ENCODE measurements at places on chromosomes 16 and 17. TPM values are rescaled to one million over a fixed set of nuclear protein-coding genes. Genes with fewer than 3 reads are reported as not detected.
A peak's percentile ranks its signal among the peaks of the same experiment; 100 is the strongest.

DNA sequence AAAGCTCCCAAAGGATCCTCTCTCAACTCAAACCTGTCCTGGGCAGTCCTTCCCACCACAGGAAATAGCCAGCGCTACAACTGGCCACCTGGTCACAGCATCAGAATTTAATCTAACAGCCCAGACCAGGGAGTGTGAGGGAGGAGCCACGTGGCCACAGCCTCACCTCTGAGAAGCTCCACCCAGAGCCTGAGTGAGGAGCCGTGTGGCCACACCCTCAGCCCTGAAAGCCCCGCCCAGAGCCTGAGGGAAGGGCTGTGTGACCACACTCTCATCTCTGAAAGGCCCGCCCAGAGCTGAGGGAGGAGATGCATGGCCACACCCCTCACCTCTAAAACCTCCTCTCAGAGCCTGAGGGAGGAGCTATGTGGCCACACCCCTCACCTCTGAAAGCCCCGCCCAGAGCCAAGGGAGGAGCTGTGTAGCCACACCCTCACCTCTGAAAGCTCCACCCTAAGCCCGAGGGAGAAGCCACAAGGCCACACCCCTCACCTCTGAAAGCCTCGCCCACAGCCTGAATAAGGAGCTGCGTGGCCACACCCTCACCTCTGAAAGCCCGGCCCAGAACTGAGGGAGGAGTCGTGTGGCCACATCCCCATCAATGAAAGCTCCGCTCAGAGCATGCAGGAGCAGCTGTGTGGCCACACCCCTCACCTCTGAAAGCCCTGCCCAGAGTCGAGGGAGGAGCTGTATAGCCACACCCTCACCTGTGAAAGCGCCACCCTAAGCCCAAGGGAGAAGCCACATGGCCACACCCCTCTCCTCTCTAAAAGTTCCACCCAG is 28.6 kb downstream of the SLC38A8 start:
- no peak overlapping the region for H3K4me3 ChIP-seq
- H3K27ac ChIP-seq = no peak overlapping the region
- no peaks in the 10 kb centered on the region for H3K27me3 ChIP-seq
- no peaks in the 10 kb centered on the region for H3K36me3 ChIP-seq

- no peak overlapping the region for H3K4me3 ChIP-seq
- H3K4me1 ChIP-seq = no peaks in the 10 kb centered on the region
- no peaks in the 10 kb centered on the region for H3K36me3 ChIP-seq
- H3K27ac ChIP-seq = no peak overlapping the region
- no peak for DNase-seq
These were observed 89.1 kb upstream of the HS3ST3A1 start for GRCh38 chr17:13690806-13691205.

DNA sequence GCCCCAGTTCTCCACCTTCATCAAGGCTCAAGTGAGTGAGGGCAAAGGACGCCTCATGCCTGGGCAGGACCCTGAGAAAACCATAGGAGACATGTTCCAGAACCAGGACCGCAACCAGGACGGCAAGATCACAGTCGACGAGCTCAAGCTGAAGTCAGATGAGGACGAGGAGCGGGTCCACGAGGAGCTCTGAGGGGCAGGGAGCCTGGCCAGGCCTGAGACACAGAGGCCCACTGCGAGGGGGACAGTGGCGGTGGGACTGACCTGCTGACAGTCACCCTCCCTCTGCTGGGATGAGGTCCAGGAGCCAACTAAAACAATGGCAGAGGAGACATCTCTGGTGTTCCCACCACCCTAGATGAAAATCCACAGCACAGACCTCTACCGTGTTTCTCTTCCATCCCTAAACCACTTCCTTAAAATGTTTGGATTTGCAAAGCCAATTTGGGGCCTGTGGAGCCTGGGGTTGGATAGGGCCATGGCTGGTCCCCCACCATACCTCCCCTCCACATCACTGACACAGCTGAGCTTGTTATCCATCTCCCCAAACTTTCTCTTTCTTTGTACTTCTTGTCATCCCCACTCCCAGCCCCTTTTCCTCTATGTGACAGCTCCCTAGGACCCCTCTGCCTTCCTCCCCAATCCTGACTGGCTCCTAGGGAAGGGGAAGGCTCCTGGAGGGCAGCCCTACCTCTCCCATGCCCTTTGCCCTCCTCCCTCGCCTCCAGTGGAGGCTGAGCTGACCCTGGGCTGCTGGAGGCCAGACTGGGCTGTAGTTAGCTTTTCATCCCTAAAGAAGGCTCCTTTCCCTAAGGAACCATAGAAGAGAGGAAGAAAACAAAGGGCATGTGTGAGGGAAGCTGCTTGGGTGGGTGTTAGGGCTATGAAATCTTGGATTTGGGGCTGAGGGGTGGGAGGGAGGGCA is 9.7 kb downstream of the FKBP10 start:
- H3K4me3 ChIP-seq = no peak overlapping the region
- H3K36me3 ChIP-seq = no peaks in the 10 kb centered on the region
- H3K27me3 ChIP-seq = no peaks in the 10 kb centered on the region
- DNase-seq = no peak
- no peaks in the 10 kb centered on the region for H3K4me1 ChIP-seq

DNA sequence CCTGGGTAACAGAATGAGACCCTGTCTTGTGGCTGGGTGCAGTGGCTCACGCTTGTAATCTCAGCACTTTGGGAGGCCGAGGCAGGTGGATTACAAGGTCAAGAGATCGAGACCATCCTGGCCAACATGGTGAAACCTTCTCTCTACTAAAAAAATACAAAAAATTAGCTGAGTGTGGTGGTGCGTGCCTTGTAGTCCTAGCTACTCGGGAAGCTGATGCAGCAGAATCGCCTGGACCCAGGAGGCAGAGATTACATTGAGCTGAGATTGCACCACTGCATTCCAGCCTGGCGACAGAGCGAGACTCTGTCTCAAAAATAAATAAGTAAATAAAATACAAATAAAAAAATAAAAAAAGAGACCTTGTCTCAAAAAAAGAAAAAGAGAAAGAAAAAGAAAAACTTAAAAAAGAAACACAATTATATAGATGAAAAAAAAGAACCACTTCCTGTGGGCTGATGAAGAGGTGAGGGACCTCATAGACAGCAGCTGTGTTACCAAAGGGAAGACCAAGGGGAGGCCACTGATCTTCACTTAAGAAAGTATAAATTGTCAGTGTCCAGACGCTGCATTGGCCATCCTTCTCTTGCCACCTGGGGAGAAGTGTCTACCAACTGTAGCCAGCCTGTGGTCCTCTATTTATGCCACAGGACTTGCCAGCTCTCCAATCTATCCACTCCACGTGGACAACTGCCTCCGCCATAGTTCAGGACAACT is 24.4 kb upstream of the SMG1 start:
- no peaks in the 10 kb centered on the region for H3K27me3 ChIP-seq
- no peak overlapping the region for H3K4me3 ChIP-seq
- H3K36me3 ChIP-seq = no peaks in the 10 kb centered on the region
- H3K27ac ChIP-seq = peak overlapping the region; percentile 68
- DNase-seq = peak; percentile 34

DNA sequence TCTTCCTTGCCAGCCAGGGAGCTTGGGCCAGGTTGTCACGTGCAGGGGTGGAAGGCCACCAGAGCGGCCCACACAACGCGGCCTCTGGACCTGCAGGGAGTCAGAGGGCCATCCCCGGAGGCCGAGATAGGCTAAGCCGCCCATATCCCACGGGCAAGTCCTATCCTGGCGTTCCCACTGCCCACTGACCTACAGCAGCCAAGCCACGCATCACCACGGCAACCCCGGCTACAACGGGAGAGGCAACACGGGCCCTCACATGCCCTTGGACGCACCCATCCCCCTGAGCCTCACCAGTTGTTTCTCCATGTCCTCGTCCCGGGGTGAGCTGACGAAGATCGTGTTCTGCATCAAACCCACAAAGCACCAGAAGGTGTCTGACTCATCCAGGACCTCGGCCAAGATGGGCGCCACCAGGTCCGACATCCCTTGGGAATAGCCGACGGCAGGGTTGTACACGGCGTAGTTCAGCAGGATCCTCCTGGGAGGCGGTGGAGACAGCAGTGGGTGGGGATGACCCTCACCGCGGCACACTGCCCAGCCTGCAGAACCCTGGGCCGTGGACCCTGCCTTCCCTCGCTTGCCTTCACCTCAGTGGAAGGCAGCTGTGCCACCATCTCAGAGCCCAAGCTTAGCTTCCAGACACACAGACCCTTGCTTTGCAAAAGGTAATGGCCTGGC is 88.2 kb downstream of the TBC1D16 start:
- H3K27me3 ChIP-seq = no peaks in the 10 kb centered on the region
- H3K27ac ChIP-seq = peak overlapping the region; percentile 11
- H3K36me3 ChIP-seq = no peaks in the 10 kb centered on the region
- no peak overlapping the region for H3K4me3 ChIP-seq
- H3K4me1 ChIP-seq = peaks cover 17% of the 10 kb centered on the region

DNA sequence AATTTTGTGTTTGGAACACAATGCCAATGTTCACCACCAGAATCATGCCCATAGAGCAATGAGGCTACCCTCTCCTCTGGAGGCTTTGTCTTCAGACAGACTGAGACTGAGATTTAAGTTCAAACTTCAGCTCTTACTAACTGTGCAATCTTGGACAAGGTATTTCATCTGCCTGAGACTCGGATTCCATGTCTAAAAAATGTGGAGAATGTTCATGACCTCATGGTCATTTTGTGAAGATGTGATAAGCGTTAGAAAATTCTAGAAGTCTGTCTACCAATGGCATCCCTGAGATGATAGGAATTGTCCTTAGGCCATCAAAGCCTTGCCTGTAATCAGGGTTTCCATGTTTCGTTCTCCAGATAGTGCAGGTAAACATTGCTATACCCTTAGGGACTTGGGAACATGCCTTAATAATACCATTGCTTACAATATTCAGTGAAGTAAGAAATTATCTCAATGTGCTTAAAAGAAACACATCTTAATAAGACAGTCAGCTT is 388.2 kb upstream of the MAF start:
- H3K36me3 ChIP-seq = no peaks in the 10 kb centered on the region
- H3K27ac ChIP-seq = no peak overlapping the region
- H3K27me3 ChIP-seq = no peaks in the 10 kb centered on the region
- no peak overlapping the region for H3K4me3 ChIP-seq
- no peaks in the 10 kb centered on the region for H3K4me1 ChIP-seq

- H3K27ac ChIP-seq = no peak overlapping the region
- no peaks in the 10 kb centered on the region for H3K4me1 ChIP-seq
- DNase-seq = no peak
- no peaks in the 10 kb centered on the region for H3K36me3 ChIP-seq
- no peak overlapping the region for H3K4me3 ChIP-seq
These were observed 19.7 kb upstream of the MEIOC start for GRCh38 chr17:44636562-44636961.

DNA sequence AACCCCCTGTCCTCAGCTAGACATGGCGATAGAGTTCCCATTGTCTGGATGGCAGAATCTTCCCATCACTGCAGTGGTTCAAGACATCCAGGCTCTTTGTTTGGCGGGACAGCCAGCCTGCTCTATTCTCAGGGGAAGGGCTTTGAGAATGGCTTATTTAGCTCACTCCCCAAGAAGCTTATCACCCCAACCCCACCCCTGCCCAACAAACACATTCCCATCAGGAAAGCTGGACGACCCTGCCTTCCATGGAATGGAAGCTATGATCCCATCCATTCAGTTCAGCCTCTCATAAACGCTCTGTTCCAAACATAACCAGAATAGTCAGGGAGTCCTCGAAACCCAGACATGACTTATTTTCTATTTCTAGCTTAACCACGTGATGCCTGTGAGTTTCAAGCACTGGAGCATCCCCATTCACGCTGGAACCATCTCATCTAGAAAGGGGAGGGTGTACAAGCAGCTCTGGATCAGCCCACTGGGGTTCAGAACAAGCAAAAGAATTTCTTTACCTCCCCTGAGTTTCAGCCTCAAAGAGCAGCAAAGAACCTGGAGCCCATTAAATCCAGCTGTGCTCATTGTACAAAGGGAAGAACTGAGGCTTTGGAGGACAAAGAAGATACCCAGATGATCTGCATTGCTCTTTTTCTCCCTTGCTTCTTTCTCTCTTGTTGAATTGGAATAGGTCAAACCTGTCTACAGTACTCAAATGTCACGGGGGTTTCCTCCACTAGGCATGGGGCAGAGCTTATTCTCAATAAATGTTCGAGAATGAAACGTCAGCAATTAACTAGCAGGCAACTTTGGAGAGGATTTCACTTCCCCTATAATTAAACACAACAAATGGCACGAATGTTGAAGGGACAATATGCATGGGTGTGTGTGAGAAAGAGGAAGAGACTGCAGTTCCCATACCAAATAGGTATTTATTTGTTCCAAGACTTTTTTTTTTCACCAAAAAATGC is 93.1 kb downstream of the XYLT1 start:
- no peak overlapping the region for H3K27ac ChIP-seq
- no peak overlapping the region for H3K4me3 ChIP-seq
- no peak for DNase-seq
- H3K4me1 ChIP-seq = peaks cover 68% of the 10 kb centered on the region
- H3K27me3 ChIP-seq = no peaks in the 10 kb centered on the region
- peaks cover 46% of the 10 kb centered on the region for H3K36me3 ChIP-seq

- DNase-seq = peak; percentile 23
- H3K27ac ChIP-seq = no peak overlapping the region
- H3K36me3 ChIP-seq = no peaks in the 10 kb centered on the region
- H3K4me3 ChIP-seq = no peak overlapping the region
- peaks cover 4% of the 10 kb centered on the region for H3K27me3 ChIP-seq
These were observed 41.0 kb upstream of the KSR1 start for GRCh38 chr17:27415120-27415795.

DNA sequence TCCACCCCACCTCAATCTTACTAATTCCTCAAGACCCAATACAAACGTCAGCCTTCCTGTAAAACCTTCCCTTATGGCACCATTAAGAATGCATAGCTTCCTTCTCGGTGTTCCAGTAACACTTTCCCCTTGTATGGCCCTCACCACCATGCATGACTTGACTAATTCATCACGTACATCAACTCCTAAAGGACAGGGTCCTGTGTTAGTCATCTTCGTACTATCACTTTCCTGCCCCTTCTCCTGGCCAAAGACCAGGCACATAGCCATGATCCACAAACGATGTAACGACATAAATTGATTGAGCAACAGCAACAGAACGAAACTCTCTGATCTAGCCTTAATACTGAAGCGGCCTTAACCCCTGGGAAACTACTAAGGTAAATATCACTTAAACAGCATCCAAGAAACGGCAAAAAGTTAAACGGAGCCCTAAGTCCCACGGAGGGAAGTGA is 612 bp downstream of the PSMD12 start:
- peaks cover 37% of the 10 kb centered on the region for H3K36me3 ChIP-seq
- no peak for DNase-seq
- H3K4me1 ChIP-seq = peaks cover 56% of the 10 kb centered on the region
- H3K4me3 ChIP-seq = peak overlapping the region; percentile 89
- peak overlapping the region; percentile 90 for H3K27ac ChIP-seq

GRCh38 chr17:64003526-64004121 is 5.5 kb downstream of the PRR29 start:
- H3K4me3 ChIP-seq = no peak overlapping the region
- peaks cover 30% of the 10 kb centered on the region for H3K4me1 ChIP-seq
- H3K27me3 ChIP-seq = no peaks in the 10 kb centered on the region
- no peak for DNase-seq

- DNase-seq = no peak
- H3K4me1 ChIP-seq = no peaks in the 10 kb centered on the region
- H3K4me3 ChIP-seq = no peak overlapping the region
- no peaks in the 10 kb centered on the region for H3K36me3 ChIP-seq
- H3K27ac ChIP-seq = no peak overlapping the region
These were observed 62.4 kb upstream of the SHISA6 start for GRCh38 chr17:11178581-11178980.

- H3K36me3 ChIP-seq = no peaks in the 10 kb centered on the region
- H3K4me1 ChIP-seq = no peaks in the 10 kb centered on the region
- no peak for DNase-seq
- H3K27me3 ChIP-seq = peaks cover 13% of the 10 kb centered on the region
- no peak overlapping the region for H3K27ac ChIP-seq
These were observed 292.7 kb downstream of the IRF8 start for GRCh38 chr16:86191663-86192062.

C1QTNF8 gene
- not detected for total RNA-seq

CAMKK1 gene
- 3.3 TPM for total RNA-seq

CSH2 gene
- total RNA-seq = not detected

UNKL gene
- total RNA-seq = 19.6 TPM
